Fibroblast of skin of scalp (primary cell): ENCODE measurements at places on chromosomes 3 and 15.

GRCh38 chr3:161108840-161109239 lies 3.7 kb upstream of the B3GALNT1 start:
- DNase-seq = peak; percentile 50

DNA sequence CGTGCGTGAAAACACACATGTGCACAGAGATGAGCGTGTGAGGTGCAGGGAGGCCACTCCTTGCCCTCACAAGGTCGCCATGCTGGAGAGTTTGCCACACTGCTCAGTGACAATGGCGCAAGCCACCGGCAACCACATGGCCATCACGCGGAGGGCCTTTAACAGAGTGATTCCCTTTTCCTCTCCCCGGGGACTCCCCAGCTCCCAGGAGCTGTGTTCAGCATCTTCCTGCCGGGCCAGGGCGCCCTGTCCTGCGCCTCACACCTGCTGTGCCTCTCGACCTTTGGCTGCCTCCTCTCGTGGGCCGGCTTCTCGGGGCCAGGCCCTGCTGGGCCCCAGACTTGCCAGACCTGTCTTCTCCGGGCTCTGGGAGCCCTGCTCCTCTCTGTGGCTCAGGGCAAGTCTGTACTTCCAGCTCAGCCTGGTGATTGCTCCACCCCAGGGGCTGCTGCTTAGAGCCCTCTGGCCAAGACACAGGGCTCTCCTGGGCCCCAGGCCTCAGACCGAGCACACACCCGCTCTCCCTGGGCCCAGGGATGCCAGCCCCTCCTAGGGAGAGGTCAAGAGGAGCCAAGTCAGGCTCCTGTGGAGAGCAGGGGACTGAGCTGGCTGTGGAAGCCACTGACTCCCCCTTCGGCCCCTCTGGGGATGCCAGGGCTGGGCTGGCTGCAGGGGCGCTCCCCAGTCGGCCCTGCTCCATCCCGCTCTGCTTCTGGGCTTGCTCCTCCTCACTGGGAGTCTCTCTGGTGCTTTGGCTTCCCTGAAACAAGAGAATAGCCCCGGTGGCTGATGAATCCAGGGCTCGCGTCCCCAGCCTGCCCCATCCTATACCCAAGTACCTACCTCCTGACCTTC lies 5.6 kb downstream of the CCDC9B start:
- DNase-seq = no peak

- DNase-seq = no peak
Measured at GRCh38 chr3:184765047-184765729, 46.8 kb upstream of the VPS8 start.

DNA sequence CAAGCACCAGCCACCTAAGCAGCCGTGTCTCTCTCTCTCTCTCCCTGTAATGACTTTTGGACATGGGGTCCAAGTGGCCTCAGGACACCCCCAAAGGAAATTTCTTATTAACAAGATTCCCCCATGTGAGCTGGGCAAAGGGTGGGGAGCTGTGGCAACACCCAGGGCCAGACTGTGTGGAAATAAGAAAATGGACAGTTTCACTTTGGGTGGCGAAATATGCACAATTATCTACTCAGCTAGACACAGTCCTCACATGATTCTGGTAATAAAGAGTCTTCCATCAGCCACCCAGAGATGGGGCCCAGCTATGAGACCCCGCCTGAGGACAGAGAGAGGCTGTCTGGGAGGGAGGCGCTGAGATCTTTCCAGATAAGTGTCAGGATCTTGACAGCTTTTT lies 96.8 kb upstream of the TPM1 start:
- DNase-seq = no peak

GRCh38 chr3:160473978-160474377 lies 24.4 kb upstream of the TRIM59 start:
- peak; percentile 97 for DNase-seq
